ENCODE measurements at places on chromosomes 5 and 9.

- DNase-seq: no peak
Observed at GRCh38 chr9:93245437-93245970, 61.6 kb downstream of the WNK2 start.

DNA sequence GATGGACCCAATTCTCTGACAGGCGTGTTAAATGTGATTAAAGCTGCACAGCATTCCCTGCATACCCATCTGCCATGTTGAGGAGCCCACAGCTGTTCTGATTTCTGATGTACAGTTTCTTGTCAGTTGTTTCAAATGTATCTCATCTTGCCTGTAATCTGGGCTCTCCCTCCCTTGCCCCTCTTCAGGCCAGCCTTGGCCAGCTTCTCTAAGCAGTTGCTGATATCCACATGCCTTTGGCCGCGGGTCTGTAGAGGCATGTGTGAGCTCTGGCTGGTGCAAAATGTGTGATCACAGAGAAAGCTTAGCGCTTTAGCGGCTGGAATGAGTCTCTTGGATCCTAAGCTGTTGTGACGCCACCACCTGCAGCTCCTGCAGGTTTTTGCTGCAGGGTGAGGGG is 332.0 kb downstream of the MLLT3 start:
- DNase-seq: no peak

DNA sequence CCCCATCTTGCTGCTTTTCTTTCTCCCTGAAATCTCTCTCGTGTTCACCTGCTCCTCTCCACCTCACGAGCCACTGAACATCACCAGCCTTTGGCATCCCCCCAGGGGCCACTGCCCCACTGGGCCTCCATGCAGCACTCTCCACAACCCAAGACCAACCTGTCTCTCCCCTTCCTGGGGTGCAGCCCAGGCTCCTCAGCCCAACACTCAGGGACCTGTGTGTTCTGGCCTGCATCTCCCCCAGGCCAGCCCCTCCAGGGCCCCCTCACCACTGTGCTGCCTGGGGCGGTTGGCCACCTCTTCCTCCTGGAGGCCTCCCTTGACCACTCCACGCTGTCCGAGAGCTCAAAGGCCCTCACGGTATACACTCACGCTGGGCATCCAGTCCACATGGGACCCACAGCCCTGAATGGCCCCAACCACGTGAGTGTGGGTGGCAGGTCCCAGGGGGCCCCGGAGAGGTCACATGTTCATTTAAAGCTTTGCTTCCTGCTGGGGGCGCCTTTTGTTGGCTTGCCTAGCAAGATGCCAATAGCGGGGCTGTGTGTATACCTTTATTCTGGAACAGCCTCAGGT is 453 bp upstream of the DOK3 start:
- DNase-seq: no peak

- no peak for DNase-seq
Observed at GRCh38 chr9:131459056-131459455, 43.7 kb upstream of the POMT1 start.

- DNase-seq: no peak
Observed at GRCh38 chr9:121286973-121287741, 19.2 kb downstream of the GSN start.

- no peak for DNase-seq
Observed at GRCh38 chr9:111728143-111728542, 66.6 kb downstream of the SHOC1 start.

- no peak for DNase-seq
Observed at GRCh38 chr5:81247441-81247972, 14.4 kb downstream of the CKMT2 start.

All from GM12891 (cell line).